ENCODE measurements at places on chromosomes 1 and 21. TPM values are rescaled to one million over a fixed set of nuclear protein-coding genes. Genes with fewer than 3 reads are reported as not detected.
A peak's percentile ranks its signal among the peaks of the same experiment; 100 is the strongest.

RNU1-4 gene
- polyA plus RNA-seq, result not detected

- no peak for DNase-seq
Observed at GRCh38 chr1:16191916-16192546, 20.4 kb downstream of the ARHGEF19 start.

GRCh38 chr1:200258447-200259375 lies 151.1 kb downstream of the ZNF281 start:
- DNase-seq, result peak; percentile 32

DNA sequence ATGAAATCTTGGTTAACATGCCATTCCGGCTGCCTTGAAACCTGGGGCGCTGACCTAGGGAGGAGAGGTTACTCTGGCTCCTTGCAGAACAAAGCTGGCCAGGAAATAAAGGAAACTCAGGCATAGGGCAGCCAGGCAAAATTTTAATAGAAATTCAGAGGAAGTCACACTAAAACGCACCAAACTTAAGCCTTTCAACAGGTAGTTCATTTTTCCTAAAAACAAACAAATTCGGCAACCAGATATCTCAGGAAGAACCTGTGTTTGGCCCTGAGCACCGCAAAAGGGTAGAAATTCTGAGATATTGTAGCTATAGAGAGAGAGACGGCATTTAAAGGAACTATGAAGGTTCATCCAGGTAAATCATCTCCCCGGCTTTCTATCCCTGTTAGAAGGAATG lies 13.1 kb downstream of the LYST start:
- DNase-seq, result no peak

DNA sequence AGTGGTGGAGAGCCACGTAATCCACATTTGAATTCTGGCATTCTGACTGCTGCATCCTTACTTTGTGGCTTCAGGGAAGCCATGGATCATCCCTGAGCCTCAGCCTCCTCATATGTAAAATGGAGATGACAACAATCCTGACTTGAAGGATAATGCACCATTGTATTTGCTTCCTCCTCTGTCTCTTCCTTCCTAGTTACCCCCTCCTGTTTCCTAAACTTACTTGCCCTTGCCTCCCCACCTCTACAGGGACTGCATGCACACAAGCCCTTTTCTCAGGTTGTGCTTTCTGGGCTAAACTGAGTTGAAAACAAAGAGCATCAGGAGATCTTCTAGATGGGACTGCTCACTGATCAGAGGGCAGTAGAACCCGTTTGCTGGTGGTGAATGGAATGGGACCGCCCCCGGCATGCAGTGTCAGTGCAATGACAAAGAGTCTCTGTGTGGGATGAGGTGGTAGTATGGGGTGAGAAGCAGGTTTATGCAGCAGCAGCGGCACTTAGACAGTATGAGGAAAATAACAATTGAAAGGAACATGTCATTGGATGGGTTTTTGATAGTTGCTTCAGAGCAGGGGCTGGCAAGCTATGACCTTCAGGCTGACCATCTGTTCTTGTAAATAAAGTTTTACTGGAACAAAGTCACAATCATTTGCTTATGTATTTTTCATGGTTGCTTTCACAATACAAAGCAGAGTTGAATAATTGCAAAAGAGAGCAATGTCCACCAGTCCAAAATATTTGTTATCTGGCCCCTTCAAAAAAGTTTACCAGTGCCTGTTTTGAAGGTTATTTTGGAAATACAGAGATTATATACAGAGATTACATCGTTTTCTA lies 6.1 kb upstream of the ADAMTS1 start:
- no peak for DNase-seq

FMO1 gene
- polyA plus RNA-seq, result not detected

MIXL1 gene
- polyA plus RNA-seq, result not detected

GRCh38 chr1:65792669-65793358 lies at the start of gene PDE4B:
Gene PDE4B (plus strand): TSS chr1:65792895.
- DNase-seq, result peak; percentile 16

- no peak for DNase-seq
Observed at GRCh38 chr1:33898406-33898805, 34.5 kb downstream of the HMGB4 start.

GRCh38 chr1:74731399-74732052 lies 1.3 kb downstream of the CRYZ start:
- DNase-seq, result peak; percentile 86

DNA sequence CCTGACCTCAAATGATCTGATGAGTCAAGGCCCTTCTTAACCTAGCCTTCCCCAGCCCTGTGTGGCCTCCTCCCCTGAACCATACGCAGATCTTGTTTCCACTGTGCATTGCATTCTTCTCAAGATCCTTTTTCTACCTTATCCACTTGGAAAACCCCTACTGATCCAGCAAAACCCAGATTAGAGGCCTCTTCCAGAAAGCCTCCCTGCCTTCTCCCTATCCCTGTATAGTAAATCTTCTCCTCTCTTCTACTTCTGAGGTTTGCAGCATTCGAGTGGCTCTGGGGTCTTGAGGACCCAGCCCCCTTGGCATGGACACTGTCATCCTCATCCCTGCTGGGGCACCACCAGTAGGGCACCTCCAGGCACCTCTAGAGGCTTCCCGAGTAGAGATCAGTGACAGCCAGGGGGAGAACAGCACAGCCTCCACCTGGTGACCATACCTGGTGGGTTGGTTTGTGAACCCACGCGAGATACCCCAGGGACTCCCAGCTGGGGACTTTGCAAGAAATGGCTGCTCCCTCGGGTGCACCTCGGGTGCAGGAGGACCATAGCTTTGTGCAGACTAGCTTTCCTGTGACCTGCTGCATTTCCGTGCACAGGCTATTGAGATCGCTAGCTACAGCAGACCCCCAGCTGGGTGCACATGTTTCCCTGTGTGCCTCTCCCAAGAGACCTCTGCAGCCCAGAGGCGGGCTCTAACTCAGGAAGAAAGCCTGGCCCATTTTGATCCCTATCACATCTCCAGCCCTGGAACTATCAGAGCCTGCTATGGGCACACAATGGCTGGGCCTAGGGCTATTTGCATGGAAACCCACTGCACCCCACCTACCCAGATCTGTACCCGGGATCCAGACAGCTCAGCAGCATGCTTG lies 34.2 kb downstream of the MATN1 start:
- no peak for DNase-seq

DNA sequence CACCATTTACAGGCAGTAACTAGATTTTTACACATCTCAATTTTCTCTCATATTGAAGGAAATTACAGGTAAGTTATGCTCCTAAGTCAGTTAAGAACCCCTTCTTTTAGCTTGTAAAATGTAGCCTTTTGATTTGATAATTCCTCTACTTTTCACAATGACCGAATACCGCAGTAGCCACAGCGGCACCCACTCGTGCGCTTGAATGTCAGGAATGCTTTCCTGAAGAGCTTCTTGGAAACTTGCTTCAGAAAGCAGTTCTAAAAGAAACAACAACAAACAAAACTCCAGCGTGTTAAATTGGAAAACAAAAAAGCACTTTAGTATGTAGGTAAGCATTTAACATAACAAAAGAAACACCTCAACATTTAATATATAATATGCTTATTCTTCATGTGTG lies 9.9 kb upstream of the DNTTIP2 start:
- DNase-seq, result no peak

GRCh38 chr1:54606990-54607325 lies 16.4 kb downstream of the FAM151A start:
- DNase-seq, result no peak

SLC25A34 gene
- polyA plus RNA-seq, result 3.2 TPM
